Neural progenitor cell (in vitro differentiated cells): ENCODE measurements at places on chromosomes 6 and 20.
A peak's percentile ranks its signal among the peaks of the same experiment; 100 is the strongest.

- DNase-seq, result no peak
These were observed 20.4 kb upstream of the ZNF318 start for GRCh38 chr6:43389730-43390295.

GRCh38 chr6:33790379-33790778 is 1.4 kb upstream of the LEMD2 start:
- no peak for DNase-seq

- no peak for DNase-seq
These were observed 293.5 kb downstream of the ADGB start for GRCh38 chr6:146892283-146892612.

DNA sequence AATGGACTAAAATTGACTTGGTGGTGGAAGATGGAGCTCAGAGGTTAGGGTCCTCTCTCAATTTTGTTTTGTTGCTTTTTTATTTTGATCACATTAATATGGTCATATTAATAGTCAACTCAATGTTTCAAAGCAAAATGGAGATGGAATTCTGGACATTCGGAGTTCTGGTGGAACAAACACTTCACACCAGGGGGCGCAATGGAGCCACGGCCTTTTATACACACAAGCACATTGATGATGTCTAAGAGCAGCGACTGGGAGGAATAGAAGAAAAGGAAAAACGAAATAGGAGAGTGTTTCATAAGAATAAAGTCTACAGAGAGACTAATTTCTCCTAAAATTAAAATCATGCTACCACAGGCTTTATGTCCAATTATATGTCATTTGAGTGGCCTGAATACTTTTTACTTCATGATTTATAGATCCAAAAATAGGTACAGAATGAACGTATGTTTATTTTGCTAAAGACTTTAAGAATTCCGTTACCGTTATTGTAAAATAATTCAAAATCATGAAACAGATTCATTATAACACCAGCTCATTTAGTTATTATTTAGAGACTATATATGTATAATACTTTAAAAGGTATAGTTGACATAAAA is 197.6 kb upstream of the SASH1 start:
- DNase-seq, result peak; percentile 84

DNA sequence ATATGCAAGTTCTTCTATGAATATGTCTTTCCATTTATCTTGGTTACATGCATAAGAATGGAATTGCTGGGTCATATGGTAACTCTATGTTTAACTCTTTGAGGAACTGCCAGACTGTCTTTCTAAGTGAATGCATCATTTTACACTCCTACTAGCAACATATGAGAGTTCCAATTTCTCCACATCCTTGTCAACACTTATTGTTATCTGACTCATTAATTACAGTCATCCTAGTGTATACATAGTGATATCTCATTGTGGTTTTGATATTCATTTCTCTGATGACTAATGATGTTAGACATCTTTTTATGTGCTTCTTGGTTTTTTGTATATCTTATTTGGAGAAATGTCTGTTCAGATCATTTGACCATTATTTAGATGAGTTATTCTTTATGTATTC is 96.7 kb upstream of the LAMP5 start:
- DNase-seq, result no peak

DNA sequence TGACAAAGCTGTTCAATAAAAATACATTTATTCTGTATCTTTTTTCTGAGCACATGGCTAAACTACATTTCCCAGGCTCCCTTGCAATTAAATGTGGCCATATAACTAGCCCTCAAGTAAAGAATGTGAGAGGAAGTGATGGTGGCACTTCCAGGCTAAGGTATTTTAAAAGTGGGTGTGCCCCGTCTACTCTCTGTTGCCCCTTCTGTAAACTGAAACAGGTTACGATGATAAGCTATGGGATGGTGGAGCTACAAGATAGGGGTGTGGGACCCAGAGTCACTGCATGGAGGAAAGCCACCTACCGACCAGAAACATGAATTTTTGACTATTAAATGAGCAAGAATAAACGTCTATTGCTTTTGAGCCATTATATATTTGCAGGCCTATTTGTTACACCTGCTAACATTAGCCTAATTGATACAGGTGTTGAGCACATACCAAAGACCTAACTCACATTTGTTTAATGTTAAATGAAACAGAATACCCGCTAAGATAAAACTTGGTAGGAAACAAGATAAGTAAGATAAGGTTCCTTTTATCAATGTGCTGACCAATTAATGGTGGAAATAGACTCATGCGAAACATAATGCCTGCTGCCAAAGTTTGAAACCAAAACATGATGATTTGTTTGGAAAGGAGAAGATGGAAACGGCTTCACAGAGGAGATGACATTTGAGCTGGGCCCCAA is 3.1 kb downstream of the FYN start:
- no peak for DNase-seq

- no peak for DNase-seq
These were observed 96.2 kb upstream of the MAP7 start for GRCh38 chr6:136646377-136646776.

DNA sequence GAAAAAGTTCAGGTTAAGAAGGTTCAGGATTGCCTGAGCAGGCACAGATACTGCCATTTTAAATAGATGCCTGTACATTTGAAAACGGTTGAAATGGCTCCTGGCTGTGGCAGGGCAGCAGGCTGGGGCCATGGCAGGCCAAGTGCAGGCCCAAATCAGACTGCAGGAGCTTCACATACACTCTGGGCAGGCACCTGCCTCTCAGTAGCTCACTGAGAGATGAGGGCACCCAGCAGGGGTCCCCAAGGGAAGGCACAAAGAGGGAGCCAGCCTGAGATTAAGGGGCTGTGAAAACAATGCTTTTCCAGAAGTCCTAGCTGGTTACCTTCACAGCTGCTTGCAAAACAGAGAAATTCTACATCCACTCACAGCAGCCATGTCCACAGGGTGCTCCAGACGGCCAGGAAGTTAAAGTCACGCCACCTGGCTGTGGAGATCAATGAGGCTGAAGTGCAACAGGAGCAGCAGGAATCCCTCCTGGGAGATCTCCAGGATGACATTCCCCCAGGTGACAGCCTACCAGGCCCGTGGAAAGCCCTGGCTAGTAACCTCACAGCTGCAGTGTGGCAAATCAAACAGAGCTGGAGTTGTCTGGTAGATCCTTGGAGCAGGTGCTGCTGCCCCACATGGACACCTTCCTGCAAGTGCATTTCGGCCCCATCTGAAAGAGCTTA is 6.2 kb upstream of the RAET1E start:
- DNase-seq, result peak; percentile 23
